ENCODE measurements at places on chromosomes 4 and X.

GRCh38 chr4:105453550-105454205 lies 20.2 kb downstream of the PPA2 start:
- no peak for DNase-seq

GRCh38 chr4:118034053-118034785 lies at the start of gene NDST3:
TSS of gene NDST3 (plus strand) at chr4:118034486. CDS start at chr4:118053911, 19,425 bp downstream.
- peak; percentile 55 for DNase-seq

DNA sequence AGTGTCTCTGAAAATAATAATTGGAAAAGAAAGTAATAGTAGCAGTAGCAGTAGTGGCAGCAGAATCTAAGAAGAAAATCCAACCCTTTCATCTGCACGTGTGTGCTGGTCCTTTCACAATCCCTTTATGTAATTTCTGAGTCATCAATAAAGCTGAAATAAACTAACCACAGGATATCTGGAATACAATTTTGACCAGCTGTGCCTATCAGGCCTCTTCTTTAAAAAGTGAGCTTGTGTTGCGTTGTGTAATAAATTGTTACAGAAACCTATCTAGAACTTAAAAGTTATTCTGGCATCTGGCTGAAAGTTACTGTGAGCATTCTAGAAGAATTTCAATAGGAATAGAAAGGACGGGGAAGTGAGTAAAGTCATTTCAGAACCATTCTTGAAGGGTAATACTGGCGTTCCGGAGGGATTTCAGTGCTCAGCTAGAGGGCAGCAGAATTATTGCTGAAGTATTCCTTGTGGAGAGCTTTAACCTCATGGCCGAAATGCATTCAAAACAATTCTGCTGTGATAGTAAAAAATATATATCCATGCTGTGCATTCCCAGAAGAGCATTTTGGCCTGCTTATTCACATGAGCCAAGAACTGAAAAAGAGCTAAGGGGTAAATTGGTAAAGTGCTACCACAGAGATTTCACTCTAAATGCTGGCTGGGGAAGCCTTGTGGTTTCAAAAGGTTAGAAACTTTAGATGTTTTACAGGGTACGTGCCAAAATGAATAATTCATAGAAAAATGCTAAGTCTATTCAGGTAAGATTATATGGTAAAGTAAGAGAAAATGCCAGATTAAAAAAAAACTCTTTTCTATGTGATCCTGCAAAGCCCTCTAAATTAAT lies 260.6 kb downstream of the NKX6-1 start:
- peak; percentile 20 for DNase-seq

DNA sequence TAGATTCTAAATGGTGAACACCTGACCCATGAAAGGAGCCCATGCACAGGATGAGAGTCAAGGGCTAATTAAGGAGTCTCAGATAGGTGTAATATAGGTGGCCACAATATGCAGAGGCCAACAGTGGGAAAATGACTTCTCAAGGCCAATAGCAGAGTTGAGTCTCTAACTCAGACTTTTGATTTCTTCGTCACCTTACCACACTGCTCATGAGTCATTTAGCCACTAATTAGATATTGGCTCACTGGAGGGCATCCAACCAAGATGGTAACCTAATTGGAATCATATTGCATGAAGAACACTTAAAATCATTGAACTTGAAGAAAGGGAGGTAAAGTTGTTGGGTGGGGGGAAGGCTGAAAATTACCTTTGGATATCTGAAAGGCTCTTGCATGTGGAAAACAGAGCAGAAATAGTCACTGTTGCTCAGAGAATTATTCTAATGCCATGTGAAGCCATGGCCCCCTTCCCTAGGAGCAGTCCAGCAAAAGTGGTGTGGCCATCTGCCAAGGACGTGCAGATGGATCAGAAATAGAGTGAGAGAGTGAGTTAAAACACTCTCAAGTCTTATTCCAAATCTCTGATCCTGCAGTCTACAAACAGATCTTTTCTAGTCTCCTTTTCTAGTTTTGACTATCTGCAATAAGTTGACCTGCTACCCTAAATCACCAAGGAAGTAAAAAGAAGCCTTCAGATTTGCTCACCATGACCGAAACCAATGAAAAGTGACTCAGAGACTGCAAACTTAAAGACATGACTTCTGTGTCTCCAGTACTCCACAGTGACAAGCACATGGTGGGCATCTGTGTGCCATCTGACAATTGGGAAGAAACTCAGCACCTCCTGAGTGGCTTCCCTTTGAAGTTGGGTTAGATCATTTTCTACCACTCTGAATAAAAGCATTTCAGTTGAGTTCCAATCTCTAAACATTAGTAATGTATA lies 93.9 kb upstream of the C1QTNF7 start:
- no peak for DNase-seq

DNA sequence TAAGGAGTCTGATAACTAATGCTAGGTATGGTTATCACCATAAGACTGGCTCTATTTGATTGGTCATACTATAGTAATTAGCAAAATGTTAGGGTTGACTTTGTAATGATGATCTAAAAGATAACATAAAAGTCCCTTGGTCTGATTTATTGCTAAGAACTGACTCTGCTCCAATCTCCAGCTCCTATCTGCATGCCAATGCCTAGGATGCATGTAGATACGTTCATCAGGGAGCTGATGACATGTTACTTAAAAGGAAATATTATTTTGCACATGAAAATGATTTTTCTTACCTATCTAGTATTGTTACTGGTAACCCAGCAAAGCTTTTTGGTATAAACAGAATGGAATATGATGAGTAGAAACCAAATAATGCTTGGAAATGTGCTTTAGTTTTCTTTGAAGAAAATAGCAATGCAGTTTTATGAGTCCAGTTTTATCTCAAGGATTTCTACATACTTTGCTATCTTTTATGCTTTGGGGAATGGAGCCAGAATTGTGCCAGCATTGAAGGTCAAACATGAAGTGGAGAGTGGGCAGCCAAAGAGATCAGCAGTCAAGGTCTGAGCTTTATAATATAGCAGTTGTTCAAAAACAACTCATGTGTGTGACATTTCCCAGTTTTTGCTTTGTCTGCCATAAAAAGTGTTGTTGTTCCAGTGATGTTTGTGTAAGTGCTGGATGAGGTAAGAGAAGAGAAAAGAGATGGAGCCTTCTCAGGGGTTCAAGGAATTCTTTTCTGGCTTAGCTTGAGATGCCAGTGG lies 121.0 kb downstream of the ARHGAP24 start:
- no peak for DNase-seq
